ENCODE measurements at places on chromosomes 12 and 14.

GRCh38 chr12:83477696-83478095, 791.0 kb downstream of the TMTC2 start:
- DNase-seq, result no peak

DNA sequence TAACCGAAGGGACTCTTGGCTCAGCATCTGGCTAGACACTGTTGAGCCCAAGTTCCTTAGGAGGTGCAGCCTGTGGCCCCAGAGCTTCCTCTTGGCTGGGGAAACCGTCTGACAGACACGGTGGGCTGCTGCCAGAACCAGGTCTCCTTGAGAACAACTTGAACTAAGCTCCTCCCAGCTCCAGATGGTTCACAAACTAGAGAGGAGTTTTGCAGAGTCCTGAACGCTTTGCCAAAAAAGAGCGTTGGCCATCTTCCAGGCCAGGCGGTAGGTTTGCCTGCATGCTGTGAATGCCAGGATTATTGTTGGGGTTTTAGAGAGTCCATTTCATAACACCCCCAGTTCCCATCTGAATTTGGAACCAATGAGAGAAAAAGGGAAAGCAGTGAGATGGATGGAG, 399.8 kb downstream of the RGS6 start:
- peak; percentile 4 for DNase-seq

DNA sequence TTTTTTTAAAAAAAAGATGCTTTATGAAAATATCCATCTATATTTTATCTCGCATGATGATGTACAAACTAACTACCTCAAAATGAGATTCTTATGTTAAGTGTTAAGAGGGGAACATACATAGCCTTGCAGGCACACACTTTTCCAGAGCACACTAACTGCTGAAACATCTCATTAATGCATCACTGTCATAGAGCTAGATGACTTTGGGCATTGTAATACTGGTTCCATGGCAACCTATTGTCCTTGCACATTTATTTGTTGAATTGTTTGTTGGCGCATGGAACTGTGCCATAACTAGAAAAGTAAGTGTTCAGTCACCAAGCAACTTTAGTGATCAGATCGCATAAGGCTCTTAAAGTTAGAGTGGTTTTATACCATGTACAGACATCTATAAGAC, 348.3 kb downstream of the GALC start:
- DNase-seq, result no peak

DNA sequence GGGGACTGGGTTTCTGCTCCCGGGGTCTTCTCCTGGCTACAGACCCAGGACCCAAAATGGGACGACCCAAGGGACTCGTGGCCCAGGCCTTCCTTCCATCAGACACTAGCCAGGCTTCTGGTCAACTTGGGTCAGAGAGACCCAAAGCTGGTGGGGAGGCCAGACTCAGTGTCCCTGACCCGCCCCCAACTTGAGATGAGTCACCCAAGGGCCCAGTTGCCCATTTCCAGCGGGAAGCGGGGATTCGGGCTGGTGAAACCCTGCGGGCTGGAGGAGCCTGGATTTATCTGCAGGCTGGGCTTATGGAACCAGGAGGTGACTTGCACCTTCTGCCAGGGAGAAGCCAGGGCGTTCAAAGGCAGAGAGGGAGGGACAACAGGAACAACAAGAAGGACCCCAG, 81.5 kb downstream of the RFLNA start:
- no peak for DNase-seq

- no peak for DNase-seq
These were observed 37.5 kb upstream of the DDX11 start for GRCh38 chr12:31035967-31036665.

GRCh38 chr14:65866886-65867285, 454.4 kb downstream of the FUT8 start:
- DNase-seq, result no peak

DNA sequence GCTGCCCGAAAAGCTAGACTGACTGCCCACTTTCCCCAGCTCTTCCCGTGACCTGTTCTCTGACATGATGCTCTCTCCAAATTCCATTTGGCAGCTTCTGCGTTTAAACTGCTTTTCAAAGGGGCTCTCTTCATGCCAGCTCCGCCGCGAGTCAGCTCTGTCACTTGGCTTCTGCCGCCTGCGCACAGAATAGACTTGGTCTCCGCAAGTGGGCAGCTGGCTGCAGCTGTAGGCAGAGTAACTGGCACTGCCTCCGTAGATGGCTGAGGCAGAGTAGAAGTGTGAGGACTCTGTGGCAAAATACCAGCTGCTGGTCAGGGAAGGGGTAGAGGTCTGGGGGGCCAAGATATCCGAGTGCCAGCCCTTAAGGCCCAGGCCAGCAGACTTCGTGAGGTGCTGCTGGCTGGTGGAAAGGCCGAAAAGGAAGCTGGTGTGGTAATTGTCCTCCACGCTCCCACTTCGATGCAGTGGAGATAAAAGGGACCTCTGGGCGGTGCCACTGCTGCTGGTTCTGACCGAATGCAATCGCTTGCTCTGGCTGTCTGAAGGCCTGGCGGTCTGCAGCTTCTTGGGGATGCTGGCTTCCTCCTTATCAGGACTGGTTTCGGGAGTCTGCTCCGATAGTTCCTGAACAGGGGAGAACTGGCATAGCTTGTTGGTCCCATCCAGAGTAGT, 85.7 kb downstream of the DUSP16 start:
- DNase-seq, result peak; percentile 82

DNA sequence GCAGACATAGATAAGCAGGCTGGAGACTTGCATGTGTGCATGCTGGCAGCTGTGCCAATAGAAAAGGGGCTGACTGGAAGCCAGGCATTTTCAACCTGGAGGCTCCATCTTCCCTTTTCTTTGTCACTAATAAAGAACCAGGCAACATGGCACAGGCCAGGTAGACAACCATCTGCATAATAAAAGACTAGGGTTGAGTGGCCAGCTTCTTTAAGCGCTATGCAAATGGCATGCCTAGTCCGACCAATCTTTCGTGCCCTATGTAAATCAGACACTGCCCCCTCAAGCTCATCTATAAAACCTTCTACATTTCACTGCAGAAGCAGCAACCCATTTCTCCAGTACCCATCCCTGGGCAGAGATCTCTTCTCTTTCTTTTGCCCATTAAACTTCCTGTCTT, 4.6 kb upstream of the KLRC1 start:
- DNase-seq, result no peak

- DNase-seq, result no peak
These were observed 18.1 kb upstream of the WDR20 start for GRCh38 chr14:102121567-102121966.

DNA sequence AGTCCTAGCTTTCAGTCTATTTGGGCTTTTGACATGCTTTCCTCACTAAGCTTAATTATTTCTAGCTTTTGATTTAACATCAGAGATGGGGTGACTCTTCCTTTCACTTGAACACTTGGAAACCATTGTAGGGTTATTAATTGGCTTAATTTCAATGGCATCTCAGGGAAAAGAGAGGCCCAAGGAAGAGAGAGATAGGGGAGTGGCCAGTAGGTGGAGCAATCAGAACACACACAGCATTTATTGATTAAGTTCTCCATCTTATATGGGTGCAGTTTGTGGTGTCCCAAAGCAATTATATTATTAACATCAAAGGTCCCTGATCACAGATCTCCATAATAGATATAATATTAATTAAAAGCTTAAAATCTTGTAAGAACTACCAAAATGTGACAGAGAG, 1466.1 kb upstream of the SEL1L start:
- DNase-seq, result no peak

DNA sequence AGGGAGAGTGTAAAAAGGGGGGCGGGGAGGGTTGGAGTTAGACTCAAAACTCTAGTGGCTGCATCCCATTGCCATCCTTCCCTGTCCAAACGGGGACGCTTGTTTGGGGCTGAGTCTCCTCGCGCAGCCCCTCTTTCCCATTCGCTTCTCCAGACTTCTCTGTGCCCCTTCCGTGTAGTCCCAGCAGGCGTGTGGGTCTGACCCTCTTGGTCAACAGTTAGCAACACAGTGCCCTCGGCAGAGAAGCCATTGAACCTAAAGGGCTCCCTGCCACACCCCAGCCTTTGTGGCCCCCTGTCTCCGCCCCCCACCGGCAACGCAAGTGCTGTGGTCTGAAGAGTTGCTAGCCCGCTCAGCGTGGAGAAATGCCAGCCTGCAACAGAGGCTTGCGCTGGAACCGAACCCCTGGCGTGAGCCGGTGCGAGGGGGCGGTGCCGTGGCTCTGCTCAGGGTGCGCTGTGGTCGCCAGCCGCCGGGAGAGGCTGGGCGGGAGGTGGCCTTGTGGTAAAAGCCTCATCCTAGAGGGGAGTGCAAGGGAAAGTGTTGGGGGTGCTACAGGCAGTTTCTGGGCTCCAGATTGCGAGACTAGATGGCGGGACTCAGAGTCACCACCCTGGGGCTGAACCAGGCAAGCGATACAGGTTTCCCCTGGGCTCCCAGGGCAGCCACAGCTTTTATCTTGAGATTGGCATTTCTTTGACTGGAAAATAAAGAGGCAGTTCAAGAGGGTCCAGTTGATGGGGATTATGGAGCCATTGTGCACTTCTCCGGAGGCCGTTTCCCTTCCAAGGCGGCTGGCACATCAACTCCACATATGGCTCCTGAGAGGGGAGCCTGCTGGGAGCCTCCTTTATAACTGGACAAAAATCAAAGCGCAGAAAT, 2.1 kb downstream of the PLXNC1 start:
- DNase-seq, result peak; percentile 12

GRCh38 chr12:120085920-120086645, 30.5 kb downstream of the RAB35 start:
- no peak for DNase-seq

GRCh38 chr12:50988051-50988450, 35.7 kb downstream of the HIGD1C start:
- no peak for DNase-seq

DNA sequence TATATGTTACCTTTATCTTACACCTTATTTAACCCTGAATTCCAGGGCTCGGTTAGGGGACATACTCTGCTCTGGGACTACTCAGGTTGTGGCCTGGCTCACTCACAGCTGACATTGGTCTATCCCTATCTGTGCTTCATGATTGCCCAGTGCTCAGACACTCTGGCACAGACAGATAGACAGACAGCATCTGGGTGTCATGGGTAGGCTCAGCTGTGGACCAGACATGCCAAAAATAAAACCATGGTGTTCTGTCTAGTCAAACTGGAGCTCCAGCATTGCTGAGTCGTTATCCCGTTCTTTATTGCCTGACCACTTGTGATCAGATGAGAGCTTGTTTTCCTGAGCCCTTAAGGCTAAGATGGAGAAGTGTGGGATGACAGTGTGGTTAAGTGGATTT, 29.0 kb downstream of the FBXW8 start:
- no peak for DNase-seq

- DNase-seq, result peak; percentile 37
These were observed 48.8 kb downstream of the NINJ2 start for GRCh38 chr12:614411-614970.

DNA sequence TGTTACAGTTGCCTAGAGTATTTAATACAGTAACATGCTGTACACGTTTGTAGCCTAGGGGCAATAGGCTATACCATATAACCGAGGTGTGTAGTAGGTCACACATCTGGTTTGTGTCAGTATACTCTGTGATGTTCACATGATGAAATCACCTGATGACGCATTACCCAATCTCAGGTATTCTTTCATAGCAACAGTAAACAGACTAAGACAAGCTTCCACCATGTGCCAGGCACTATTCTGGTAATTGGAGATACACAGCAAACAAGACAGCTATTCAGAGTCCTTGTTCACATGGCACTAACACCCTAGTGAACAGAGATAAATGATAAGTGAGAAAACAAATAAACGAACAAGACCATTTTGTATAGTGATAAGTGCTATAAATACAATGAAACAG, 3.8 kb upstream of the PDE3A start:
- DNase-seq, result no peak

Data from hippocampal formation (tissue), 2 donors.